T-helper 9 cell (primary cell): ENCODE measurements at places on chromosomes 5 and 9.

GRCh38 chr5:134935711-134936602 lies 31.0 kb downstream of the PCBD2 start:
- DNase-seq: no peak

DNA sequence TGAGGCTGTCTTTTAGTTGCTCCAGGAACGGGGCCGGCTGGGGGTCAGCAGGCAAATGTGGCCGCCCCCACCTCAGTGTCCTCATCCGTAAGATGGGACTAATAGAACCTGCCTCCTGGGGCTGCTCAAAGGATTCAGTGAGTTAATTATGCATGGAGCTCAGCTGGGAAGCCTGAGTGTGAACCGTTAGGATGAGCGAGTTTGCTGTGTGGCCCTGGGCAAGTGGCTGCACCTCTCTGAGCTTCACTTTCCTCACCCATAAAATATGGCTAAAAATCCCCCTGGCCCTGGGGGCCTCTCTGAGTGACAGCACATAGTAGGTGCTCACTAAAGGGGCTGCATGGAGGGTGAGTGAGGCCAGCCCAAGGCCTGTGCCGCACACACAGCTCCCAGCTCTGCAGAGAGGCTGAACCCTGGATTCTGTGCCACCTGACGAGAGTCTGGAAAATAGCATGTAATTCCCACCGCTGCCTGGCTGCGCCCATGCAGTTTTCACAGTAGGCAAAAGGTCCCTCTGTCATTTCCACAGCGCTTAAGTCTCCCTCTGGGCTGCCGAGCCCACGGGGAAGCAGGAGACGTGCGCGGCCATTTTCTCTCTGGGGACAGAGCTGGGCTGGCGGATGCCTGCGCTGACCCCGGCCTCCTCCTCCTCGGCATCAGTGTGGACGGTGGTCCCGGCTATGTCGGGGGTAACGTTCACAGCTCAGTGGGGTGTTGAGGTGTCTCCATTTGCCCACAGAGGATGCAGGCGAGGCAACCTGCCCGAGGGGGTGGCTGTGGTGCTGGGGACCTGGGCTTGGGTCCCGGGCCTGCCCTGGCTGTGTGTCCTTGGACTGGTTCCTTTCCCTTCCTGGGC lies 18.2 kb downstream of the ASS1 start:
- no peak for DNase-seq

DNA sequence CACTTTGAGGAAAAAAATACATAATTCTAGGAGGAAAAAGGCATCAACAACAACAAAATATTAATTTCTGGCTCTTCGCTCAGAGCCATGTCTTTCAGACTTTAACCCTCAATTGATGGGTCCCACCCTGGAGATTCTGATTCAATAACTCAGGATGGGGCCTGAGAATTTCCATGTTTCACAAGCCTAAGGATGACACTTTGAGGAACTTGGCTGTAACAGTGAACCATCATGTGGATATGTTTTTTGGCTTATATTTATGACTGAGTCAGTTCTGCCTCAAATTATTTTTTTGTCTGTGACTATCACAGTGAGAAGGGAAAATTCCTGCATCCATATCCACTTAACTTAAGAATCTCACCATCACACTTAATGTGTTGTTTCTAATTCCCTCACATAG lies 504.6 kb downstream of the RASEF start:
- no peak for DNase-seq

DNA sequence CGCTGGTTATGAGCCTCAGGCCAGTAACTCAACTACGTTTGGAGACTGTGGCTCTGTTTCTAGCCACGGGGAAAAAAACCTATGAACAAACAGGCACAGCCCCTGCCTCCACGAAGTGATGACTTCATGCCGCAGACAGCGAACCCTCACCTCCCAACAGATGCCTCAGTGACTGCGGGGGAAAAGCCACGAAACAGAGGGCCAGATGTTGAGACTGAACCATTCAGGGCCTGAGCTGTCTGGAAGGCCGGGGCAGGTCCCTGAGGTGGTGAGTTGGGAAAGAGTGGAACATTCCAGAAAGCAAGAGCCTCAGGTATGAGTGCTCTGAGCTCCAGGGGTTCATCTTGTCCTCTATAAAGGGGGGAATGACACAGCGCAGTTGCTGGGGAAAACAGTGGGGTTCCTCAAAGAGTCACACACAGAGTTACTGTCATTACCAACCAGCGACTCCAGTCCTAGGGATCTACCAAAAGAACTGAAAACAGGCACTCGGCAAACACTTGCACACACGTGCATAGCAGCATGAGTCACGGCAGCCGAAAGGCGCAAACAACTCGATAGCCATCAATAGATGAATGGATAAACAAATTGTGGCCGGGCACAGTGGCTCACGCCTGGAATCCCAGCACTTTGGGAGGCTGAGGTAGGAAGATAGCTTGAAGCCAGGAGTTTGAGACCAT lies 15.3 kb downstream of the PLPP7 start:
- no peak for DNase-seq

- no peak for DNase-seq
Measured at GRCh38 chr9:89905606-89906338, 301.0 kb downstream of the GADD45G start.

GRCh38 chr5:53820119-53820801 lies 259.8 kb downstream of the NDUFS4 start:
- no peak for DNase-seq

- DNase-seq: no peak
Measured at GRCh38 chr5:77499441-77499840, 7.3 kb upstream of the WDR41 start.

GRCh38 chr9:107720501-107720900 lies 230.9 kb upstream of the KLF4 start:
- no peak for DNase-seq

GRCh38 chr5:135521964-135522363 lies 13.8 kb downstream of the NEUROG1 start:
- DNase-seq: no peak

DNA sequence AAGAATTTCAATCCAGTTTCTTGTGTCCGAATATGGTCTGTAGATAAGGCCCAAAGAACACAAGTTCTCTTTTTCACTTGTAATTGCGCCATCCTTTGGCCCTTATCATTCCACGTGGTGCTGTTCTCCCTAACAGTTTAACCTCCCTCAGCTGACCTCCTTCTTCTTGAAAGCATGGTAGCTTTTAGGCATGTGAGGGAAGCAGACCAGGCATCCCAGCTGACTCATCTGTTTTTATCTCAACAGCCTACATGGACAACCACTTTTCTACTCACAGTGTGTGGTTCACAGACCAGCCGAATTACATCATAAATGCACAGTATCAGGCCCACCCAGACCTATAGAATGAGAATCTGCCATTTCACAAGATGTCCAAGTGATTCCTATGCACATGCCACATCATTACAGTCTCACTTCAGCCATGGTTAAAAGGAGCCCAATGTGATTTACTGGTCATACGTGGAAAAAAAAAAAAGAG lies 26.9 kb upstream of the PLIN2 start:
- DNase-seq: no peak

- no peak for DNase-seq
Measured at GRCh38 chr5:33194914-33195313, 245.9 kb upstream of the TARS1 start.

- no peak for DNase-seq
Measured at GRCh38 chr5:139893873-139894272, 98.3 kb downstream of the PSD2 start.

- no peak for DNase-seq
Measured at GRCh38 chr5:156706631-156707030, 143.5 kb upstream of the PPP1R2B start.

DNA sequence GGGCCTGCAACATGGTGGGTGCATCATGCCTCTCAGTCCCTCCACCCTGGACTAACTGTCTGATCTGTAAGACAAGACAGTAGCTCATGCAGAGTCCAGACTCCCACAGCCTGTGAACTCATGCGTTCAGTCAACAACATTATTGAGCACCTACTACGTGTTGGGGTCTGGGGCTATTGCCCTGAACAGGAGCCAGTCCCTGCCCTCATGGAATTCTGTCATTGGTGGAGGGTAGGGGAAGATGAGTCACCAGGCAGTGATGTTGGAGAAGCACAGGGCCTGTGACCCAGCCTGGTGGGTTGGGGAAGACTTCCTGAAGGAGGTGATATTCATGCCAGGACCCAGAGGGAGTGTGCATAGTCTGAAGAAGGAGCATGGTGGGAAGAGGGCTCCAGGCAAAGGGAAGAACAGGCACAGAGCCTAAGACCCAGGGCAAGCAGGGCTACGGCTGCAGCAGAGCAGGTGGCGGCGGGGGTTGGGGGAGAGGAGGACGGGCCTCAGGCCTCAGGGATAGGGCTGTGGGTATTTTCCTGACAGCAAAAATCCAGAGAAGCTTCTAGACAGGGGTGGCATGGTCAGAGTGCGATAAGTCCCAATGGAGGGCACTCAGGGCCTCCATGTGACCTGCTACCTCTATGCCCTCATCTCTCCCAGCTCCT lies 26.7 kb upstream of the PSD2 start:
- no peak for DNase-seq

DNA sequence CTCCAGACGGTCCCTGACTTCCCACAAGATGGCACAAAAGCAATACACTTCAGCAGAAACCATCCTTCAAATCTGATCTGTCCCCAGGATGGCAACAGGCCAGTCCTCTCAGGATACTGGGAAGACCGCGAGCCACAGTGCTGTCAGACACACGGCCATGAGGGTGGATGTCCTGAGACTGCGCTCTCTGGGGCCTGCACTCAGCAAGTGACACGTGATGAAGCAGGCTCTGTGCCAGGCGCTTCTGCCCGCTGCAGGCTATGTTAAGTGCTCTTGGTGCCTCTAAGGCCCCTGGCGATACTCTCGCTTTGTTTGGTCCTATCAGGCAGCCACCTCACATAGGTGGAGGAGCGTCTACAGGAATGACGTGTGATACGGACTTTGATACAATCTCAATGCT lies 7.1 kb downstream of the BRD9 start:
- DNase-seq: no peak

GRCh38 chr9:93945400-93946337 lies 9.5 kb downstream of the BARX1 start:
- no peak for DNase-seq

- no peak for DNase-seq
Measured at GRCh38 chr9:121945281-121945680, 147.8 kb downstream of the TTLL11 start.

DNA sequence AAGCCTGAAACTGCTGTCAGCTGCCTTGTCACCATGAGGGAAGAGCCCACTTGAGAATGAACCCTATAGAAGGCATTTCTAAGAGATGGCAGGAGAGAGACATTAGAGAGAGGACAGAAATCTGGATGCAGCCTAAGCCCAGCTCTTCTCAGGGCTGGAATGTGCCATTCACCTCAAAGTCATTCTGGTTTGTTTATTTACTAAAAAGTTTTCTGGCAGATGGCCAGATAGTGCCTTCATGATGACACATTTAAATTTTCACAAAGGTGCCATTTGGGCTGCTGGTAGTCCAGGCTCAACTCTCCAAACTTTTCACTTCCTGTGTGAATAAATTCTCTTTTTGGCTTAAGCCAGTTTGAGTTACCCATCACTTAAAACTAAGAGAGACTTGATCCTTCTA lies 144.6 kb upstream of the ZNF366 start:
- DNase-seq: no peak

DNA sequence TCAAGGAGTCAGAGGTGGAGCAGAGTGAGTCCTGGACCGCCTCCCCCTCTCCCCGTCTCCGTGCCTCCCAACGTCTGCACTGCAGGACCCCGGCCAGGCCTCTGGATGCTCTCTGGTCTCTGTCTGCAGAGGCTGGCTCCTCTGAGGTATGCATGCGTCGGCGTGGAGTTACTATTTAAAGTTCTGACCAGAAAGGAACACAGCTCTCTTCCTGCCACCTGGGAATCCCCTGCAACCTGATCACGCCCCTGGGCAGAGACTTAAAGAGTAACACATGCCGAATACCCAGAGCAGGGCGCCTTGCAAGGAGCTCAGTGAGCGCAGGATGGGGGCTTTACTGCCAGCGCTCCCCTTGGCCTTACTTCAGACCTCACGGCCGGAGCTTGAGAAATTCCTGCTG lies 16.0 kb downstream of the ANXA6 start:
- peak; percentile 47 for DNase-seq

DNA sequence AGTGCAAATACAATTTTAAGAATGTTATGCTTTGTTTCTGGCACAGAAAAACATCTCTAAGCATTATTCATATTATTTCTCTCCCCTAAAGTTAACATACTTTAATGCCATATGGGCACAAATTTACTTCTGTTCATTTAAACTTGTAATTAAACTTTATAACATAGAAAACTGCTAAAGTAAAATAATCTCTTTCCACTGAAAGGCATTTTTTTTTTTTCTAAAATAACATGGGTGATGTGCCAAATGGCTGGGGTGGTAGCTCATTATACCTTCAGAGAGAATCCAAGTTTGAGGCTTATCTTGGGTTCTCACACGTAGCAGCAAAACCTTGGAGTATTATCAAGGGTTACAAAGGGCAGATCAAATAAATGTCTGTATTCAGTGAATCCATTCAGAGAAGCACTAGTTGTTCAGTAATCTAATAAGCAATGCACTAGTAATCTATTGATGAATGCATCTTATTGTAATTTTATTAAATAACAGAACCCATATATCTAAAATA lies 257.6 kb upstream of the POU5F2 start:
- no peak for DNase-seq

DNA sequence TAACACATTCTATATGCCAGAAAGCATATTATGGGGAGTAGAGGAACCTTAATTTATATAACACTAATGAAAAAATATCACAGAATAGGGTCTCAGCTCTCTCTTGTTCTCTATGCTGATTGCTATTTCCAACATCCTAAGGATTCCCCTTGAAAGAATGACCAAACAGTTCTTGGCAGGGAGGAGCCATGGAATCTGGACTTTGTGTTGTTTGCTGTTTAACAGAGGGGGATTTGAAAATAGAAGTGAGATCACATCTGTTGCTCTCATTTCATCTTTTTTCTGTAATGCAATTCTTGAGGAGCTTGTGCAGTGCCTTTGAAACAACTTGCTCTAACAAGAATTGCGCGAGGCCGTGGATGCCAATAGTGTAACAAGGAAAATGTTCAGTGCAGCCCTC lies 755.3 kb downstream of the TLE1 start:
- DNase-seq: no peak

DNA sequence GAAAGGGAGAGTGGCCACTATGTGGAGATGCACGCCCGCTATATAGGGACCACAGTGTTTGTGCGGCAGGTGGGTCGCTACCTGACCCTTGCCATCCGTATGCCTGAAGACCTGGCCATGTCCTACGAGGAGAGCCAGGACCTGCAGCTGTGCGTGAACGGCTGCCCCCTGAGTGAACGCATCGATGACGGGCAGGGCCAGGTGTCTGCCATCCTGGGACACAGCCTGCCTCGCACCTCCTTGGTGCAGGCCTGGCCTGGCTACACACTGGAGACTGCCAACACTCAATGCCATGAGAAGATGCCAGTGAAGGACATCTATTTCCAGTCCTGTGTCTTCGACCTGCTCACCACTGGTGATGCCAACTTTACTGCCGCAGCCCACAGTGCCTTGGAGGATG lies 19.8 kb downstream of the RGMB start:
- no peak for DNase-seq
